ENCODE measurements at places on chromosomes 13 and 19. TPM values are rescaled to one million over a fixed set of nuclear protein-coding genes. Genes with fewer than 3 reads are reported as not detected.

DNA sequence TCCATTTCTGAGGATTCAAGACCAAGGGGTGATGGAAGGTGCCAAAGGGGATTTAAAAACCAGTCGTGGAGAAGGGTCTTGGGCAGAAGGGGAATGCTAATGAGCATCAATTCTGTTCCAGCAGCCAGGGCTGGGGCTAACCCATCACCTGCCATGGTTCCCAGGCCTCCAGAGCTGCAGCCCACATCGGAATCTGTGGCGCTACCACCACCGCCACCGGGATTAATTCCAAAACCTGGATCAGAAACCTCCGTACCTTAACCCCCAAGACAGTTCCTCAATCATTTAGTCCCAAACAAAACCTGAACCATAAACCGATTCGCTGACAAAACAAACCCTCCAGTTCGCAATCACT lies 583 bp downstream of the ZNF615 start:
- DNase-seq, result no peak

- DNase-seq, result no peak
Measured at GRCh38 chr13:75258159-75258782, 223.7 kb downstream of the TBC1D4 start.

DNA sequence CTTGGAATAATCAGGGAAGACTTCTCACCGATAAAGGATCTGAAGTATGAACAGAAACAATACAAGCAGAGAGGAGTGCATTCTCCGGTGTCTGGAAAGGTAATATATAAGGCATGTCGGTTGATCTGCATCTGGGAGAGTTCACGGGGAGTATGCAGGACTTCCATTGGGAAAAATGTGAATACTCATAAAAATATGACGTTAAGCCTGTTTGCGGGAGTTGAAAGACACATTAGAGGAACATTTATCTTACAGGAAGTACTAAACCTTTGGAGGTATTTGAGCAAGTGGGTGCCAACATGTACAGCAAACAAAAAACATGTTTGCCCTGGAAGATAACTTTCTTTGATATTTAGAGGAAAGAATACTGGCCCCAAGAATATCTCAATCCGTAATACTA lies 286.8 kb downstream of the SLITRK6 start:
- no peak for DNase-seq

- DNase-seq, result no peak
Measured at GRCh38 chr19:5288347-5288739, 52.3 kb downstream of the PTPRS start.

Gene NPAS1
- 26.8 TPM for polyA plus RNA-seq

DNA sequence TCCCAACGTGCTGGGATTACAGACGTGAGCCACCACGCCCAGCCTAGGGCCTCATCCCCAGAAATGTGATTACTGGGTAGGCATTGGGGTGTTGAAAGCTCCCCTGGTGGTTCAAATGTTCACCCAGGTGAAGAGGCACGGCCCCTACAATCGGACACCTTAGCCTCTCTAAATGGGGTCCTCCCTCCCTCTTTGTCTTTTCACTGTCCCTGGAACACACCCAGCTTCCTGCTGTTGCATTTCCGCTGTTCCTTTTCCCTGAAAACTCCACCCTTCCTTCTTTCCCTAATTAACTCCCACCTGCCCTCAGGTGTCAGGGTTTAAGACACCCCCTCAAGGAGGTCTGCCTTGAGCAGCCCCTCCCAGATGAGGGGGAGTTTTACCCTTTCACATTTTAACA lies 3.6 kb upstream of the PRODH2 start:
- DNase-seq, result no peak

Gene PTPRH
- polyA plus RNA-seq, result 0.39 TPM

Measured in H1 (cell line).